Inflammatory macrophage treated with lipopolysaccharide for 1 hour (primary cell): ENCODE measurements at places on chromosomes 6 and 20.

GRCh38 chr20:57791966-57792365 lies 82.2 kb upstream of the PMEPA1 start:
- DNase-seq = peak; percentile 39

DNA sequence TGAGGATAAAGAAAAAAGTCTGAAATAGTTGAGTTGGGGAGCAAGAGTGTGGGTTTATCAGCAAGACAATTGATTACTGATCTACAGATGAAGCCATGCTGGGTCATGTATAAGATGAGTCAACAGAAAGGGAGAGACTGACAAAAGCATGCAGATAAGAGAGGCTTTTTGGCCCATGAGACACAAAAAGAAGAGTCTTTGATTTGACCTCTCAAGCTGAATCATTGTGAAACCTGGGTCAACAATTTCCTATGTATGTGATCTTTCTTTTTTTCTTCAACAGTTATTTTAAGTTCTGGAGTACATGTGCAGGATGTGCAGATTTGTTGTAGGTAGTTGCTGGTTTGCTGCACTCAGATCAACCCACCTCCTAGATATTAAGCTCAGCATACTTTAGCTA lies 15.9 kb downstream of the RIMS1 start:
- no peak for DNase-seq

DNA sequence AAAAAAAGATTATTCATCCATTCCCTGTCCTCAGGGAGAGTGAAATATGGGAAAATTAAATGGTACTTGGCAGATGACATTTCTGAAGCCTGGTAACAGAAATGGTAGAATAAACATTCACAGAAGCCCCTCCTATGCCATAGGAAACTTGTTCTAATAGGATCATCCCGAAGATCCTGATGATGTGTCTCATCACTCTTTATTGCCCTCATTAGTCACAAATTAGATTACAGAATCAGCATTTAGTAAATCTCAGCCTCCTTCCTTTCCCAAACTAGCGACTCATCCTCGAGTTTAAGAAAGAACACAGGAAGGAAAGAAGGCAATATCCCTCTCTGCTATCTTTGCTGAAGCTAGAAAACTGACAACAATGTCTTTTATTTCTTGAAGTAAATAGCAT lies 154.4 kb downstream of the TMEM200A start:
- no peak for DNase-seq

DNA sequence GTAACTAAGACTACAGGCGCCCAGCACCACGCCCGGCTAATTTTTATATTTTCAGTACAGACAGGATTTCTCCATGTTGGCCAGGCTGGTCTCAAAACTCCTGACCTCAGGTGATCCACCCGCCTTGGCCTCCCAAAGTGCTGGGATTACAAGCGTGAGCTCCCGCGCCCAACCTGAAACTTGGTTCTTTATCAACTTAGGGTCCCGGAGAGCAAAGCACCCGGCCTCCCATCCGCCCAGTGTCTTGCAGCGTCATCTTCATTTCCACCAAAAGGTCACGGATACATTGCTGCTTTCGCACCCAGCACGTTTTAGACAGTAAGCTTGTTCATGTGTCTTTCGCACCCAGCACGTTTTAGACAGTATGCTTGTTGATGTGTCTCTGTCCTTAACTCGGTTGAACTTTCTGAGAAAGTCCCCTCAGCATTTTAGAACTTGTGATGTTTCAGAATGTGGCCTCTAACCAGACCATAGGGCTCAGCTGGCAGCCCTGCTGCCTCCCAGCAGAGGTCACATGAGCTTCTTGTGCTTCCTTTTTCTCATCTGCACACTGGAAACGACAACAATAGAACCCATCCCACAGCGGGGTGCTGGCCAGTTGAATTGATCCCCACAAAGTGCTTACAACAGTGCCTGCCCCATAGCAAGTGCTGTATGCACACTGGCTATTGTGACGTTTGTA lies 48.8 kb downstream of the PRR18 start:
- DNase-seq = peak; percentile 81

DNA sequence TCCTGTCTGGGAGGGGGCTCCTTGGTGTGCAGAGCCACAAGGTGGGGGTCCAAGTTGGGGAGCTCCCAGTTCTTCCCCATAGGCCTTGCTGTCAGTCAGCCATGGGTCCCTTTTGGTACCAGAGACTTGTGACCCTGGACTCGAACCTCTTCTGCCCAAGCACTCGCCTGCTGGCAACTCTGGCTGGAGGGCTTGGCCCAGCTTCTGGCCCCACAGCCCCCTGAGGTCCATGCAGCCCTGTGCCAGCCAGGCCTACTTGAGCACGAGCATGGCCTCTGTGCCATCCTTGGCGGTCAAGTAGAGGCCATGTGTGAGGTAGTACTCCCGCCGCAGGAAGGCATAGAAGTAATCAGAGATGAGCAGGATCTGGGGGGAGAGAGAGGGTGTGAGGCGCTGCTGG lies 2.1 kb downstream of the MAP1LC3A start:
- DNase-seq = no peak

DNA sequence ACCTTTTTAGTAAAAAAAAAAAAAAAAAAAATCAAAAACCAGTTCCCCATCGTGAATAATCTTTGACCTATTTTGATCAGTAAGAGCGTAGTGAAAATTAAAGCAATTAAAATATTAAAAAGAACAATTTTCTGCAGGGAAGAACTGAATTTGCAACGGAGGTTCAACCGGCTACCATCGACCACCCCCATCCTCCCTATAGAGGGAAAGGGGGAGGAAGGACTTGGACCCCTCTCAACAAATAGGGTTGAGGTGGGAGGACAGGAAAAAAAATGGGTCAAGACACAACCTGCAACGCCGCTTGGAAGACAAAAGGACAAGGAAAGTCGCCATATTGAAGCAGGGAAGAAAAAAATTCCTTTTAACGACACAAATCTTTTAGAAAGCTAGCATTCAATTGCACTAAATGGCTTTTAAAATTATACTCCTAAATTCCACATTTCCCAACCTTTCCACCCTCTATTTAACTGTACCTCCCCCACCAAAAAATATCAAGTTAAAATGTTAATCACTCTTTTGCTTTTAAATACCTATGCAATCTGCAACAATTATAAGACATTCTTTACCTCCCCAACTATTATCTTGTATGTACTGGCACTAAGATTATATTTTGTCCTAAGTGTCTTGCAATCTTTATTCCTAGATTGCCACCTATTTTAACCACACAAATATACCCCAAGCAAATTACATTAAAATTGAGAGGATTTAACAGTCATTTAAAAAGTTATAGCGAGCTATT lies 1.7 kb downstream of the PPP1R10 start:
- DNase-seq = peak; percentile 56

DNA sequence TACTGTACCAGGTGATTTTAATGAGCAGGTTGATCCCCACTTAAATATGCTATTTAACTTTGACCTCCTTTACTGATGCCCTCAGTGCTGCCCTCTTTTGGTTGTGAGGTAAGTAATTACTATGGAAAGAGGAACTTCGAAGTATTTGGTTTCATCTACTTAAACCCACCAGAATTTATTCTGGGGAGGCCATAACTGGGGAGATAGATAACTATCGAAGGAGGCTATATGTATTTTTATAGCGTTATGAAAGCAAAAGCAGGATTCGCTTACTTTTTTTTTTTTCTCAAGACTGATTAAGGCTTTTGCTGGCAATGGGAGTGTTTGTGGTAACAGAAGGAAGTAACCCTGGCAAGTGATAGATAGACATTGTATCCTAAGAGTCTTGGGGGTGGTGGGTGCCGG lies 168.9 kb upstream of the CENPW start:
- peak; percentile 15 for DNase-seq
